ENCODE measurements at places on chromosomes 5 and 9.

DNA sequence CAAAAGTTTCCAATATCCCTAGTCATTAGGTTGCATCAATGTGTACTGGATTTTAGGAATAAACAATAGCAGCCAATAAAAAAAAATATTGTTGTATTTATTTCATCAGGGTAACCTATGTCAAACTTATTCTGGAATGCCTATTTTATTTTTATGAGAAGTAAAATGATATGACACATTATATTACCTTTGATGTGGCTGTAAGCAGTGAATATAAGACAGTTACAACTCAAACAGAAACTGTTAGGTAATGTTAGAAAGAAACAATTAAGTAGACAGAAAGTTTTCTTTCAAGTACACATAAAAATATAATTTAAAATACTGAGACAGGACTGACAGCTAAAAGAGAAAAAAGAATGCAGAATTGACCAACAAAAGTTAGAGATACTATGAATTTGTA lies 65.5 kb downstream of the GNG10 start:
- no peak for DNase-seq

- no peak for DNase-seq
Observed at GRCh38 chr5:141135030-141135717, at the start of gene PCDHB5. Gene PCDHB5, plus strand, starts transcription at chr5:141135206. Its CDS starts 229 bp downstream, at chr5:141135435.

DNA sequence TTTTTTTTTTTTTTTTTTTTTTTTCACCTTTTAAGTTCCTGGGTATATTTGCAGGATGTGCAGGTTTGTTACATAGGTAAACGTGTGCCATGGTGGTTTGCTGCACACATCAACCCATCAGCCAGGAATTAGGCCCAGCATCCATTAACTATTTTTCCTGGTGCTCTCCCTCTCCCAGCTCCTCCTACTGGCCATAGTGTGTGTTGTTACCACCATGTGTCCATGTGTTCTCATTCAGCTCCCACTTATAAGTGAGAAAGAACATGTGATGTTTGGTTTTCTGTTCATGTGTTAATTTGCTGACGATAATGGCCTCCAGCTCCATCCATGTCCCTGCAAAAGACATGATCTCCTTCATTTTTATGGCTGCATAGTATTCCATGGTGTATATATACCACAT lies 350.5 kb downstream of the MAN2A1 start:
- DNase-seq = no peak

- no peak for DNase-seq
Observed at GRCh38 chr5:179437341-179438001, 92.2 kb upstream of the ADAMTS2 start.
